Glomerular endothelial cell (primary cell): ENCODE measurements at places on chromosomes 2 and 18. TPM values are rescaled to one million over a fixed set of nuclear protein-coding genes. Genes with fewer than 3 reads are reported as not detected.

KCNJ13 gene
- total RNA-seq = not detected in 2 replicates

C2orf76 gene
- 7.1 and 13.4 TPM in 2 replicates for total RNA-seq

AP1S3 gene
- total RNA-seq = 5.9 and 6.7 TPM in 2 replicates

LHCGR gene
- total RNA-seq = 0.70 TPM in 1 of 2 replicates, not detected in the other

IGFBP2 gene
- total RNA-seq = 268 and 272 TPM in 2 replicates

EFR3B gene
- total RNA-seq = 0.92 and 1.5 TPM in 2 replicates

FBXO48 gene
- 0.19 and 0.64 TPM in 2 replicates for total RNA-seq

HTR2B gene
- total RNA-seq = 0.19 and 1.2 TPM in 2 replicates

RUFY4 gene
- not detected in 2 replicates for total RNA-seq

ANKRD30BL gene
- not detected in 2 replicates for total RNA-seq

ASPRV1 gene
- 0.64 and 0.82 TPM in 2 replicates for total RNA-seq

DSG4 gene
- not detected in 2 replicates for total RNA-seq

ACADL gene
- 0.05 TPM in 1 of 2 replicates, not detected in the other for total RNA-seq

ALPI gene
- not detected in 2 replicates for total RNA-seq

RBKS gene
- total RNA-seq = 0.63 and 1.6 TPM in 2 replicates

CRYGC gene
- not detected in 2 replicates for total RNA-seq

TMEM182 gene
- 0.10 and 2.2 TPM in 2 replicates for total RNA-seq

OSR1 gene
- 0.10 and 1.3 TPM in 2 replicates for total RNA-seq

COL3A1 gene
- total RNA-seq = 7.5 and 54.2 TPM in 2 replicates

RTP5 gene
- not detected in 2 replicates for total RNA-seq

GULP1 gene
- 15.9 and 33.8 TPM in 2 replicates for total RNA-seq

NEB gene
- 0.44 and 1.5 TPM in 2 replicates for total RNA-seq

ATOH8 gene
- total RNA-seq = 3.4 and 4.4 TPM in 2 replicates

SCG2 gene
- 0.29 and 0.34 TPM in 2 replicates for total RNA-seq

IL36B gene
- total RNA-seq = not detected in 2 replicates

ZNF385B gene
- not detected in 2 replicates for total RNA-seq

C1QL2 gene
- total RNA-seq = not detected in 2 replicates

NT5DC4 gene
- not detected in 2 replicates for total RNA-seq

APOB gene
- 0.10 and 0.18 TPM in 2 replicates for total RNA-seq

CACNB4 gene
- total RNA-seq = 0.10 and 0.82 TPM in 2 replicates

DPP4 gene
- 3.8 and 8.1 TPM in 2 replicates for total RNA-seq

FAHD2B gene
- 3.6 and 13.4 TPM in 2 replicates for total RNA-seq

MAPK4 gene
- 0.05 TPM in 1 of 2 replicates, not detected in the other for total RNA-seq

KLHL14 gene
- total RNA-seq = 0.47 and 0.48 TPM in 2 replicates

MPHOSPH10 gene
- total RNA-seq = 17.9 and 23.2 TPM in 2 replicates

SLC9A2 gene
- total RNA-seq = 0.06 TPM in 1 of 2 replicates, not detected in the other
